ENCODE measurements at places on chromosomes 2 and 18.

- DNase-seq = no peak
Measured at GRCh38 chr2:10787176-10787968, 25.2 kb downstream of the PDIA6 start.

- DNase-seq = no peak
Measured at GRCh38 chr2:20514596-20515269, 67.9 kb downstream of the RHOB start.

- no peak for DNase-seq
Measured at GRCh38 chr2:20187331-20187730, 37.6 kb downstream of the SDC1 start.

DNA sequence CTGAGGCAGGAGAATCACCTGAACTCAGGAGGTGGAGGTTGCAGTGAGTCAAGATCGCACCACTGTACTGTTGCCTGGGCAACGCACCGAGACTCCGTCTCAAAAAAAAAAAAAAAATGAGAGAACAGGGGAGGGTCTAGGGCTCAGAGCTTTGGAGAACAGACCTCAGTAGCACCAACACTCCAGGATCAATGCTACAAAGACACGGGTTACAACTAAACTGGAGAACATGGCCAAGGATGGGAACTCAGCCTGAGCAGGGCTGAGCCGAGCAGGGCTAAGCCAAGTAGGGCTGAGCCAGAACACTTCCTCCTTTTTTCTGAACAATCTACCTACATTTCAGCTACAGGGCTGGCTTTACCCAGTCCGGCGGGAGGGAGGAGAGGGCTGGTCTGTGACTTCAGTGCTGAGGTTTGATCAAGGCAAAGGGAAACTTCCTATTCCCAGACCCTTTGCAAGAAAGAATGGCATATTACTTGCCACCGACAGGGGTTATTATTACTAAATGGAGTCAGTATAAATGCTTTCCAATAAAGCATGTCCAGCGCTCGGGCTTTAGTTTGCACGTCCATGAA is 2.9 kb upstream of the CASP8 start:
- DNase-seq = no peak

DNA sequence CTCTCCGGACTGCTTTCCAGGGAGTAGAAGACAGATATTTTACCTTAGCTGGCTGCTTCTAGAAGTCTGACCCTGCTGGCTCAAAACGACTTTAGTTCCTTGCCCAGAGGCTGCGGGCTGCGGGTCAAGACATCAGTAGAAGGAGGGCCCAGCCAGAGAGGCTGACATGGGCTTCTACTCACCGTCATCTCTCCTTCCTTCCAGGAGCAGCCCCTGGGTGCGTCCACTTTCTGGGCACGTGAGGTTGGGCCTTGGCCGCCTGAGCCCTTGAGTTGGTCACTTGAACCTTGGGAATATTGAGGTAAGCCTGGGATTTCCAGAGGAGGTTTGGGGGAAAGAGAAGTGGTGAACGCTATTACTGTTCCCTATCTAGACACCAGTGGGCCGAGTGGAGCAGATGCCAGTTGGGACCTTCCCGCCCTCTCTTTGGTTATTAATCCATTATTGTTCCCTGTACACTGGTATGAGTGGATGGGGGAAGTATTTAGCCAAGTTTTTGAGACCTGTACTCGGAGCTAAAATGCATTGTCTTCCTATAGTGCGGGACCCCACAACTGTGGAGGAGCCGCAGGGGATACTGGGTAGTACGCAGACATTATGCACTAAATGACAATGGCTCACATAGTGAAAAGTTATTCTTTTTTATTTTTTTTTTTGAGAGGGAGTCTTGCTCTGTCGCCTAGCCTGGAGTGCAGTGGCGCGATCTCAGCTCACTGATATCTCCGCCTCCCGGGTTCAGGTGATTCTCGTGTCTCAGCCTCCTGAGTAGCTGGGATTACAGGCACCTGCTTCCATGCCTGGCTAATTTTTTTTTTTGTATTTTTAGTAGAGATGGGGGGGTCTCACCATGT is 26.3 kb upstream of the CASP8 start:
- no peak for DNase-seq

- DNase-seq = no peak
Measured at GRCh38 chr2:58073751-58074150, 27.1 kb downstream of the VRK2 start.

GRCh38 chr2:212727751-212728150 is 189.1 kb upstream of the ERBB4 start:
- no peak for DNase-seq

DNA sequence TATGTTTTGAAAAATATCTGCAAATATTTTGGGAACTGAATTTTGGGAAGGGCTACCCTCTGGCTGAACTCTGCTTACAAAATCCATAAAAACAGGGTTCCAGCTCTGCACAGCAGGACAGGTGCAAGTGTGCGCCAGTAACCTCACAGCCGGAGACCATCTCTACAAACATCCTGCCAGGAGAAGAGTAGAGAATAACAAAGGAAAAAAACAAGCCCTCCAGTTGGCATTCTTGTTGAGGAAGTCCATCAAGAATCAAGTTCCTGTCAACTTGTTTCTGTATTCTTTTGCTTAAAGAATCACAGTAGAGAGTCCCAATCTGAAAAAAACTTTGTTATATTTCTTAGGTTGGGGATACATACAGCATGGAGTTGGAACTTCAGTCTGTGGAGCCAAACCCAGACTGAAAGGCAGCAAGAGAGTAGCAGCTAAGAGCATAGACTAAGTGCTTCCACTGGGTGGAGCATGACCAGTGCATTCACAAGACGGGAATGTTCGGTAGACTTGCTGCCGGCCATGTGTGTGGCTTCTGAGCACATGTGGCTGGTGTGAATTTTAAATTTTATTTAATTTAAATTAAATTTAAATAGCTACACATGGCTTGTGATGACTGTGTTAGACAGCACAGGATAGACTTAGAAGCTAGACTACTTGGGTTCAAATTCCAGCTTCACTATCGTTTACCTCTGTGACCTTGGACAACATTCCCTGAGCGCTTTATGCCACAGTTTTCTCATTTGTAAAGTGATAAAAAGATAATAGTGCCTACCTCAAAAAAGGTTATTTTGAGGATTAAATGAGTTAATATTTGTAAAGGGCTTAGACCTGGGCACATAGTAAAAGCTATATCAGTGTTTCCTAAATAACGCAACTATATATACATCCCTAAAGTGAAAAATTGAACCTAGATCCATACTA is 41.9 kb downstream of the SPTBN1 start:
- DNase-seq = peak; percentile 20
